ENCODE measurements at places on chromosomes 16 and 17.

GRCh38 chr17:2303204-2304188, at the start of the genes SMG6 and SRR:
SMG6 (minus strand) TSS chr17:2303785; CDS start chr17:2303720, 65 bp downstream.
SRR (plus strand) TSS chr17:2303950; CDS start chr17:2315561, 11,611 bp downstream.
- DNase-seq = peak; percentile 95

GRCh38 chr17:39854909-39855308, 9.2 kb downstream of the IKZF3 start:
- no peak for DNase-seq

DNA sequence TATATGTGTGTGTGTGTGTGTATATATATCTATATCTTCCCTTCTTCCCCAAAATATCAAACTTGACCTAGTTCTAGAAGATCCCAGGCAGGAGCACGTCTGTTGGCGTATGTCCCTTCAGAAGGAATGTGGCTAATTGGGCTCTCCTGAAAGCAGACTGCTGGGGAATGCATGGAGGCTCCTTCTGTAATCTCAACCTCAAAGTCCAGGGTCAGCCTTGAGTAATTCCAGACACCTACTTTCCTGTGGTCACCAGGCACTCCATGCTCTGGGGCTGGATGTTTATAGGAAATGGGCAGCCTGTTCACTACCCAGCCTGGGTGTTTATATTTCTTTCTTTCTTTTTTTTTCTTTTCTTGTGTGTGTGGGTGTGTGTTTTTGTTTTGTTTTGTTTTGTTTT, 13.4 kb downstream of the BCO1 start:
- no peak for DNase-seq

DNA sequence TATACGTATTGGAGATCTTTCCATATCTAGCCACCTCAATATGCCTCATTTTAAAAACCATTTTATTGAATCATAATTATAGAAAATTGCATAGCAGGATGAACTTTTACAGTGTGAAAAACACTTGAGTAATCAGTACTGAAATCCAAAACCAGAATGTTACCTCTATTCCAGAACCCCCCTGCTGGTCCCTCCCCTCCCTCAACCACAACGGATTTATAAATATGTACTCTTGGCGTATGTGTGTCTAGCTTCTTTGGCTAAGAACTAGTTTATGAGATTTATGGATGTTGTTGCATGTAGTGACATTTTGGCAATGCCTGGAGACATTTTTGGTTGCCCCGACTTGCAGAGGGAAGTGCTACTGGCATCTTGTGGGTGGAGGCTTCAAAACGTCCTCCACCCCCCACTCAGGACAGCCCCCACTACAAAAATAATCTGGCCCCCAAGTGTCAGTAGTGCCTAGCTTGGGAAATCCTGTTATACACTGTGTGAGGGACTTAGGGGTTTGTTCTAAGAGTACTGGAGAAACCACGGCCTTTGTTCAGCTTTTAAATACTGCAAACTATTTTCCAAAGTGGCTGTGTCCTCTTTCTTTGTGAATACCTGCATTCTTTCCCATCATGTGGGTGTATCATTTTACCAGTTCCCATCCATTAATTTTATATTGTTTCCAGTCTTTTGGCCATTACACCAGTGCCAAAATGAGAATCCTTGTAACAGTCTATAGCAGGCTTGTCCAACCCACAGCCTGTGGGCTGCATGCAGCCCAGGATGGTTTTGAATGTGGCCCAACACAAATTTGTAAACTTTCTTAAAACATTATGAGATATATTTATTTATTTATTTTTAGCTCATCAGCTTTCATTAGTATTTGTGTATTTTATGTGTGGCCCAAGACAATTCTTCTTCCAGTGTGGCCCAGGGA, 23.7 kb downstream of the ITPRIPL2 start:
- no peak for DNase-seq

GRCh38 chr16:84537491-84538151, 33.2 kb upstream of the MEAK7 start:
- DNase-seq = peak; percentile 69

GRCh38 chr16:27237219-27238015, 31.2 kb downstream of the NSMCE1 start:
- peak; percentile 48 for DNase-seq

GRCh38 chr16:87919681-87919994, 16.7 kb downstream of the CA5A start:
- DNase-seq = no peak

DNA sequence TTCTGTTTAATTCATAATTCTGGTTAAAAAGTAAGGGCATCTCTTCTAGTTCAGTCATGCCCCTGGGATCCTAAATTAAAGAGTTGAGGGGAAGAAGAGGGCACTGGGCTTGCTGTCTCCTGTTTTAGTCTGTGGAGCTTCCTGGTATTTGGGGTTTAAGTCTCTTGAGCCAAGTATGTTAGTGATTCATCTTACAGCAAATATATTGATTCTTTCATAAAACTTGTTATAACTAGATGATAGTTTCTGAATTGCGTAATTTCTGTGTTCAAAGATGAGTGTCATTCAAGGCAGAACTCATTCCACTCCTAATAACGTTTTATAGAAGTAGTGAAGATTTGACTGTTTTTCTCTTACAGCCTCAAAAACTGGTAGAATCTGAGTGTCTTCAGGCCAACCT, 1.7 kb downstream of the TXNDC17 start:
- no peak for DNase-seq

Measured in retina (tissue), 1 donor.